NCI-H1436 (cell line): ENCODE measurements at places on chromosomes 3 and 15.

DNA sequence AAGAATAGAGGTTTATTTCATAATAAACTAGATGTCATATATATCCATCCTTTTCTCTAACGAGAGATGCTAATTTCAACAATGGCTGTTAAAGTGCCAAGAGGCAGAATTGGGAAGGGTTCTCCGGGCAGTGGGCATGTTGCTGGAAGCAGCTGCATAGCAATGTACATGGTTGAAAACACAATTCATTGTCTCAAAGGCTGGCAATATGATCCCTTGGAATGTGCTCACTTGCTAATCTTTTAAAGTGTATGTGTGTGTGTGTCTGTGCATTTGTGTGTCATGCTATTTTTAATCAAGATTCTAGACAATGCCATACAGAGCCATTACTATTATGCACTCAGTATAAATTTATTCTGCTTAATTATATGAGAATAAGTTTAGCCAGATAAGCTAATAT lies 1020.3 kb downstream of the NAALADL2 start:
- no peak for DNase-seq

- peak; percentile 21 for DNase-seq
Observed at GRCh38 chr15:61879219-61879618, 181.0 kb downstream of the VPS13C start.

DNA sequence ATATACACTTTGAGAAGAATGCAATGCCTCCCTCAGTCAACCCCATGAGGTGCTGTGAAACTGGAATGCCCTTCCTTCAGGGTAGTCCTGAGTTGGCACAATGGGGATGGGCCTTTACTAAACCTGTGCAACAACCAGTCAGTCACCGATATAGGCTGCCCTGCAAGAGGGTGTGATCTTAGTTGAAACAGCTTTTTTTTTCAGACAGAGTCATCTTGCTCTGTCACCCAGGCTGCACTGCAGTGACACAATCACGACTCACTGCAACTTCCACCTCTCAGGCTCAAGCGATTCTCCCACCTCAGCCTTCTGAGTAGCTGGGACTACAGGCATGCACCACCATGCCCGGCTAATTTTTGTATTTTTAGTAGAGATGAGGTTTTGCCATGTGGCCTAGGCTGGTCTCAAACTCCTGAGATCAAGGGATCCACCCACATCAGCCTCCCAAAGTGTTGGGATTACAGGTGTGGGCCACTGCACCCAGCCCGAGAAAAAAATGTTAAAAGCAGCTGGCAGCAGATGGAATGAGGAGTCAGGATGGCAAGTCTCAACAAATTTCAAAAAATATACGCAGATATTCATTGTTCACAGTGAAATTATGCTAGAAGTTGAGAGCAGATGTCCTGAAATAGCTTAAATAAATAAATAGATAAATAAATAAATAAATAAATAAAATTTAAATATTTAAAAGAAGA lies 31.8 kb downstream of the MYO5A start:
- DNase-seq, result no peak

- no peak for DNase-seq
Observed at GRCh38 chr15:82851981-82852511, 42.6 kb downstream of the WHAMM start.

GRCh38 chr3:16647668-16648067 lies 42.4 kb upstream of the DAZL start:
- no peak for DNase-seq

- peak; percentile 82 for DNase-seq
Observed at GRCh38 chr3:134406331-134407238, 32.3 kb upstream of the AMOTL2 start.

- no peak for DNase-seq
Observed at GRCh38 chr3:150306906-150307305, 101.2 kb upstream of the TSC22D2 start.

GRCh38 chr15:64747578-64747977 lies 27.8 kb downstream of the RBPMS2 start:
- DNase-seq, result no peak

DNA sequence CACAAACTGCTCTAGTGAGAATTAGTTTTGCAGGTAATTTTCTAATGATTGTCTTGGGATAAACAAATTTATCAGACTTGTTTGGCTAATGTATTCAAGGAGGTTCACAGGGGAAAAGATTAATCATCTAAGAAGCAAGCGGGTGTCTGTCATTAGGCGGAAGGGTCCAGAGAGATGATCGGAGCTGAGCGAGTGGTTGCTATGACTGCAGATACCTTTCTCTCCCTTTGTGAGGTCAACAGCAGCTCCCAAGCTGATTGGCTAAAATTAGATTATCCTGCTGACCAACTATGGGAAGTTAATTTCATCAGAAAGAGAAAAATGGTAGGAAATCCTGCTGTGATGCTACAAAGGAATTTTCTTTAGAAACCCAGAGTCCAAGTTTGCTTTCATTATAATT lies 276.0 kb downstream of the SOX2 start:
- no peak for DNase-seq

- DNase-seq, result no peak
Observed at GRCh38 chr3:172289583-172289982, 158.7 kb downstream of the GHSR start.

DNA sequence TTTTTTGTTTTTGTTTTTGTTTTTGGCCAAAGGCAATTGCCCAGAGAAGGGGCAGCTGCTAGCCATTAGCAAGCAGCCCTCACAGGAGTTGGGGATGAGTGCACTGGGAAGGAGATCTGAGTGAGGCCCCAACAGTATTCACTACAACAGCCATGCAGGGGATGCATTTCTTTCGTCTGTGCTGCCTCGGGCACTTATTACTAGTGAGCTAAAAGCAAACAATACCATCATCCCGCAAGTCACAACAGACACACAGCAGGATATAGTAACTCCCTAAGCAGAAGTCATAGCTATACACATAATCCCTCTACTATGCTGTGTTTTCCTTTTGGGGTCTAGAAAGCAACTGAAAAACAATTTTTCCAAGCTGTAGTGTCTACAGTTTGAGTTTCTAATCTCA lies 27.2 kb downstream of the CRTAP start:
- DNase-seq, result no peak

DNA sequence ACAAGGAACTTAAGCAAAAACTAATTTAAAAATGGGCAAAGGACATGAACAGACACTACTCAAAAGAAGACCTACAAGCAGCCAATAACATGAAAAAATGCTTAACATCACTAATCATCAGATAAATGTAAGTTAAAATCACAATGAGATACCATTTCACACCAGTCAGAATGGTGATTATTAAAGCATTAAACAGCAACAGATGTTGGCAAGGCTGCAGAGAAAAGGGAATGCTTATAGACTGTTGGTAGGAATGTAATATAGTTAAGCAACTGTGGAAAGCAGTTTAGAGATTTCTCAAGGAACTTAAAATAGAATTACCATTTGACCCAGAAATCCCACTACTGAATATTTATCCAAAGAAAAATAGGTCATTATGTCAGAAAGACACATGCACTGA lies 482.2 kb downstream of the SQOR start:
- no peak for DNase-seq

DNA sequence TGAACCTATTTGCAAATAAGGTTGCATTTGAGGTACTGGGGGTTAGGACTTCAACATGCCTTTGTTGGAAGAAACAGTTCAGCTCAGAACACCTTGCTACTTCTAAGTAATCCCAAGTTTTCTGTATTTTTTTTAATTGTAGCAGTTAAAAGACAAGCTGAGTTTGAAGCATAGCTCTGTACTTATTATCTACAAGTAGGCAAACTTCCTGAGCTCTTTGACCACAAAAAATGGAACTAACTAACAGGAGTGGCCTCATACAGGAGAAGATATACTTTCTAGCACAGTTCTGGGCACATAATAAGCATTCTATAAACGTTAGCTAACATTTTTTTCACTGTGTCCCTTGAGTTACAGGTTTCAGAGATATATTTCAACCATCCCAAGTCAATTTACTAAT lies 159.2 kb downstream of the CHST2 start:
- DNase-seq, result no peak

- DNase-seq, result no peak
Observed at GRCh38 chr3:76990606-76991005, 49.3 kb upstream of the ROBO2 start.

DNA sequence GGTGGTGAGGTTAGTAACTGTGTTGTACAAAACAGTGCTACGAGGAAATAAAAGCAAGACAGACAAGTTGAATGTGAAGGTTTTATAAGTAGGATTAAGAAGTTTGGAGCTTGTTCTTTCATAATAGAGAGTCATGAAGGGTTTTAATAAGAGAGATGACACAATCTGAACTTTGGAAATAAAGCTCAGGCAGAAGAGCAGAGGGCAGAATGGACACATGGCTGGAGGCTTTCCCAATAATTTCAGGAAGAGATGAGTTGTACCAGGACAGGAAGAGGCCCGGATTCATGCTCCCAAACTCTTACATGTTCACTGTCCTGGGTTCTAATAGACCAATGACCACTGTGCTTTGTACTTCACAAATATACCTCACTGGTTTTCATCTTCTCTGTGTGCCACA lies 194.8 kb downstream of the SLC9A9 start:
- no peak for DNase-seq

- DNase-seq, result no peak
Observed at GRCh38 chr15:77329202-77329601, 90.7 kb downstream of the PEAK1 start.

DNA sequence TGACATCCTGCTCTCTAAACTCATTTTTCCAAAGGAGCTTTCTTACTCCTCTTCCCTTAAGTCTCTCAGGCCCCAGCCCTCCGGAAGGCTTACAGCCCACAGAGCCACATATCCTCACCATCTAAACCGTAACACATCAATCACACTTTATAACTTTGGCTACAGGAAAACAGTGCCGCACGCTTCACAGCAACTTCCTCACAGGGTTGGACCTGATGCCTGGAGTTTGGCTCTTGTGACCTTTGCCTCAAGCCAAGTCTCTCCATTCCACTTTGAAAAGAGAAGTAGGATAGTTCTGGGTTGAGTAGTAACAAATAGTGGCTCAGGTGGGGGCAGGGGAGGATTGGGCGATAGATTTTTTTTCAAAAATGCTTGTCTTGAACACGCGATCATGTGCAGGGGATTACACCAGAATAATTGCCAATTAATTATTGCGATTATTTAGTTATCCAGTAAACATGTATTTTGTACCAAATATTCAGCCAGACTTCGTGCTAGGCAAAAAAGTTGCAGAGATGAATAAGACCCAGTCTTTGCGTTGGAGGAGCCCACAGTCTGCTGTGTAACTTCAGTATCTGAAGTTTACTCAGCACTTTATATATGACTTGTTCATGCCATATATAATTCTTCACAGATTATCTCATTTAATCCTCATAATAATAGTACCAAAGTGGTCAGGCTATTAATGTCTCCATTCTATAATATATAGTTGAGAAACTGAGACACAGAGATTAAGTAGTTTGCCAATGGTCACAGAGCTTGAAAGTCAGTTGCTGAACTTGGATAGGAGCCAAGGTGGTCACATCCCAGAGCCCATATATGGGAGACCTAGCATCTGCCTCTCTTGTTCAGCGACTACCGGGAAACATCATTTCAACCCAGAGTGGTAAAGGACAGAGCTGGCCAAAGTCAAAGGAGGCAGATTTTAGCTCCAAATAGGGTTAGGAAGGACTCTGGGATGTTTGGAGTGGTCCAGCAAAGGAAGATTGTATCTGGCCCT lies 2.4 kb upstream of the ETV5 start:
- DNase-seq, result no peak

DNA sequence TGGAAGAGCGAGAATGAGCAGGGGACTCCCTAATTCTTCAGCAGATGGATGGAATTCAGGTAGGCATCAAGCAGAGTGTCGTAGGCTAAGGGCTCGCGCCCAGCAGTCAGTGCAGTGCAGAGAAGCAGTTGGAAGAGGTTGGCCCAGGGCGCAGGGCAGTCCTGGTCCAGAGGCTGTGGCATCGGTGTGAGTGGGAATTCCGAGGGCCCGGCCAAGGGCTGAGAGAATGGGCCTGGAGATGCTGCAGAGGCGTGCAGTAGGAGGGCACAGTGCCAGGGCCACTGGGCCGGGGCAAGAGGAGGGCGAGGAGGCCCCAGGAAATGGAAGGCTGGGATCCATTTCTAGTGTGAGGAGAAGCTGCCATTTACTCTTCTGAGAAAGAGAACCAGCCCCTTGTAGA lies 74.4 kb downstream of the AAGAB start:
- no peak for DNase-seq

DNA sequence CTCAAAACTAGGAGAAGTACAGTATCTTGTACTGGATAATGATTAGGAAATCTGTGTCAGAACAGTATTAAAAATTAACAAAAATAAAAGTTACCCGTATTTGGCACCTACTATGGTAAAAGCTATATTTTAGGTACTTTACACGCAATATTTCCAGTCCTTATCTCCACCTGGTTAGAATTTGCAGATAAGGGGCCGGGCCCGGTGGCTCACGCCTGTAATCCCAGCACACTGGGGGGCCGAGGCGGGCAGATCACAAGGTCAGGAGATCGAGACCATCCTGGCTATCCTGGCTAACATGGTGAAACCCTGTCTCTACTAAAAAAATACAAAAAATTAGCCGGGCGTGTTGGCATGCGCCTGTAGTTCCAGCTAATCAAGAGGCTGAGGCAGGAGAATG lies 28.4 kb downstream of the MKRN2OS start:
- no peak for DNase-seq

- DNase-seq, result no peak
Observed at GRCh38 chr15:38176691-38177090, 75.9 kb upstream of the SPRED1 start.

DNA sequence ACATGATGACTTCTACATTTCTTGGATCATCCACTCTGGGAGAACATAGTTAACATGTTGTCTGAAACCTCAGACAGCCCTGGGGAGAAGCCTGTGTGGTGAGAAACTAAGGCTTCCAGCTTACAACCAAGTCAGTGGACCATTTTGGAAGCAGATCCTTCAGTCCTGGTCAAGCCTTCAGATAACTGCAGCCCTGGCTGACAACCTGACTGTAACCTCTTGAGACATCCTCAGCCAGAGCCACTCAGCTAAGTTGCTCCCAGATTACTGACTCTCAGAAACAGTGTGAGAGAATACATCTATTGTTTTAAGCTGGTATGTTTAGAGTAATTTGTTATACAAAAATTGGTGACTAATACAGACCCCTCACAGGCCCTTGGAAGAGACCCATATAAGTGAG lies 50.9 kb upstream of the KPNA4 start:
- no peak for DNase-seq

- DNase-seq, result no peak
Observed at GRCh38 chr3:81620849-81621248, 140.6 kb downstream of the GBE1 start.

DNA sequence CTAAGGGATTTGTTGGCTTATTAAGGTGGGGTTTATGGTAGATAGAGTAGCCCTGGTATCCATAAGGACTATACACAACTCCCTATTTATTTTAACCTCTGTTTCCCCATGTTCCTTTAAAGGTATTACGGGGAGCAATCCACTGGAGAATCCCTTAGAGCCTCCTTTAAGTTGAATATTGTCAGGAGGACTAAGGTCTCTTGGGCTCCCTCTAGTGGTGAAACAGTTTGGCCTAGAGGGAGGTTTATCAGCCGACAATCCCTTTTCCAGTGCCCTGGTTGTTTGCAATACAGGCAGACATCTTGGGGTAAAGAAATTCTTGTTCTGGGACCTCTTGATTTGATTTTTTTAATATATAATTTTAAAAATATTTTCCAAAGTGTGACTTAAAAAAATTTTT lies 12.9 kb downstream of the OPA1 start:
- DNase-seq, result peak; percentile 64
